AG10803 (cell line): ENCODE measurements at places on chromosomes 7 and 10.

DNA sequence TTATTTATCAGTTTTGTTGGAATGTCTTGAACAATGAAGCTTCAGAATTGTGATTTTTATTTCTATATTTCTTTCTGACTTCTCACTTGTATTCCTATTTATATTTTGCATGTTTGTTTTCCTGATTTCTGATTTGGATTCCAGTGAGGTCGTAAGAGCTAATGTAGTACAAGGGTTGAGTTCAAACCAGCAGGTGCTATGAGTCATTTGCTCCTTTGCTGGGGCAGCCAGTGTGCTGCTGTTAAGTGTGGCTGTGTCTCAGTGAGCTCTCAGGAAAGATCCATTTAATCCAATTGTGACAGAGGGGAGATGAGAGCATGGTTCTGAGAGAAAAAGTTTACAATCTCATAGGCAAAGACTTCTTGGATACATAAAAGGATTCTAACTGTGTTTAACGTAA lies 48.6 kb downstream of the MCU start:
- DNase-seq = no peak

GRCh38 chr7:146175716-146176115 lies 59.1 kb downstream of the CNTNAP2 start:
- DNase-seq = no peak

- DNase-seq = peak; percentile 16
These were observed 64.5 kb downstream of the PALS2 start for GRCh38 chr7:24637706-24638105.

GRCh38 chr7:23710000-23710399 lies at the start of gene STK31:
Gene STK31 (plus strand): TSS chr7:23710219. CDS start chr7:23710286, 67 bp downstream.
- no peak for DNase-seq

DNA sequence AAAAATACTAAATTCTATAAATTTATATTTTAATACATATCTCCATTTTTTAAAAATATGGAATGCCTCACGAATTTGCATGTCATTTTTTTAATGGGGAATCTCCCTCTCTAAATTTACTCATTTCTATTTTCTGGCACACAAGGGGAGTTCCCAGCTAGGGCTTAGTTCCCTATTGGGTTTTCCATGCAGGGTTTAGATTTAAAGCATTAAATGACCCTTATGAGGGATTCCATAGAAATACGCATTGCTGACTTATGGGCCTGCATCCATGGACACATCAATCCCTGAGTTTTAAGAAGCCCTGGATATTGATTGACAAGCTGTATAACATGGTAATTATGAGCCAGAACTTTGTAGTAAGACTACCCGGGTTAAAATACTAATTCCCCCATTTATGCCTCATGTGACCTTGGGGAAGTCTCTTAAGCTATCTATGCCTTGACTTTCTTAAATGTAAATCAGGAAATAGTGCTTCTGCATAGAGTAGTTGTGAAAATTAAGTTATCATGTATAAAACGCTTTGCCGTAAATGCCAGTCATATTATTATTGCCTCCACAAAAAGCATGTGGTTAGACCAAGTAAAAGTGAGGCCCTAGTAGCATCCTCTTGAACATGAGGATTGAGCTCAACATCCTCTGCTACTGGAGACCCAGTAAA lies 78.8 kb upstream of the ANKRD1 start:
- DNase-seq = no peak

DNA sequence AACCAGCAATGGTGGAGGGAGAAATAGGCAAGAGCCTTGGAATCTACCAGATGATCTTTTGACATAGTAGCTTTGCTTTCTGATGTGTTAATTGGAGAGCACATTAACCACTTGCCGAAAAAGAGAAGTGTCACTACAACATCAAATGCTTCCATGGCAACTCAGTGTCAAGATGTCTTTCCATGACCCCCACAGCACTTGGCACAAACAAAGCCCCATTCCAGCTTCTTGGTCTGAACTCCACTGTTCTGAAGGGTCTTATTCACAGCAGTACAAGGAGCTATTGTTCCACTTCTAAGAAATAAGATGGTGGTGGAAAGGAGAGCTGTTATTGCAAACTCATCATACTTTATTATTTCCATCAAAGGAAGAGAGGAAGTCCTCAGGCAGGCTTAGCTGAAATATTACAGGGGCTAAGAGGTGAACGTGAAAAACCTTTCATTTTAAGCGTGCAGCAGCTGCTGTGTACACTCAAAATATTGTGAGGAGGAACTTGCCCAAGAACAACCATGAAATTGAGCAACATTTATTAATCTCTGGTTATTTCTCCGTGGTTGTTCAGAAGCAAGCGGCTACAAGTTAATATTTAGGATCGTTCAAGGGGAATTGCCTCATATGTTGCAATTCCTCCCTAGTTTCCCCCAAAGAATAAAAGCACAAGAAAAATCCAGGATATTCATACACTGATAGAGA lies 354.8 kb upstream of the CELF2 start:
- no peak for DNase-seq

GRCh38 chr7:30479202-30480120 lies 877 bp upstream of the NOD1 start:
- DNase-seq = peak; percentile 42

- no peak for DNase-seq
These were observed 493.2 kb downstream of the TYW1 start for GRCh38 chr7:67489881-67490280.

- DNase-seq = no peak
These were observed 100.7 kb downstream of the POLL start for GRCh38 chr10:101487399-101487798.

DNA sequence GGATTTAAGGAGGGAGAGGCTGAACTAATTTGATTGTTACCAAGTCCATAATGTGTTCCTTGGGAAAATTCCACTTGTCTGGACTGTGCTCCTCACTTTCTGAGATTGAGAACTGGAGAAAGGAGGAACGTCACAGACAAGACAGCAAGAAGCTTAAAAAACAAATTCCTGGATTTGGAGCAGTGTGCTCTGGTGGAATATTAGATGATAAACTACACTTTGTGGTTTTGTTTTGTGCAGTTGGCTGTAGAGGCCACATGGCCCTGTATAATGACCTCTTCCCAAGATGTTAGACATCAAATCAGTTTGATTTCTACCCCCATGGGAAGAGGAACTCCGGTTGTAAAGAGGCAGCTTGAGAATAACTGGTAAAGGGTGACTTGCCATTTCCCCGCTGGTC lies 421.3 kb upstream of the GALNT17 start:
- no peak for DNase-seq

DNA sequence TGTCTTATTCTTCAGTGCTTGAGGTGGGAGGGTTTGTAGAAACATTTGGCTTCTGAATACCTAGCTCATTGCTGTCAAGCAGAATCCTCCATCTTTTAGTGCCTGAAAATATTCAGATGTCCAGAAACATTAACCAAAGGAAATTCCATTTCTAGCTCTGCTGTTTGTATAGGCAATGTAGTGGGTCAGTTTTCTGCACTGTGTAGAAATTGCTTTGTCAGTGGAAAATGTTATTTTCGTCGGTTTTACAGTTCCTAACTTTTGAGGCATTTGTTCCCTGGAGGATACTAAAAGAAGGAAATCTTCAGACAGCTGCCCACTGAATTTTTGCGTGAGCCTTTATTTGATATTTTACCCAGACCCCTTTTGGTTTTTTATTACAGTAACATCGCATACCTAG lies 143.4 kb downstream of the TPST1 start:
- no peak for DNase-seq

DNA sequence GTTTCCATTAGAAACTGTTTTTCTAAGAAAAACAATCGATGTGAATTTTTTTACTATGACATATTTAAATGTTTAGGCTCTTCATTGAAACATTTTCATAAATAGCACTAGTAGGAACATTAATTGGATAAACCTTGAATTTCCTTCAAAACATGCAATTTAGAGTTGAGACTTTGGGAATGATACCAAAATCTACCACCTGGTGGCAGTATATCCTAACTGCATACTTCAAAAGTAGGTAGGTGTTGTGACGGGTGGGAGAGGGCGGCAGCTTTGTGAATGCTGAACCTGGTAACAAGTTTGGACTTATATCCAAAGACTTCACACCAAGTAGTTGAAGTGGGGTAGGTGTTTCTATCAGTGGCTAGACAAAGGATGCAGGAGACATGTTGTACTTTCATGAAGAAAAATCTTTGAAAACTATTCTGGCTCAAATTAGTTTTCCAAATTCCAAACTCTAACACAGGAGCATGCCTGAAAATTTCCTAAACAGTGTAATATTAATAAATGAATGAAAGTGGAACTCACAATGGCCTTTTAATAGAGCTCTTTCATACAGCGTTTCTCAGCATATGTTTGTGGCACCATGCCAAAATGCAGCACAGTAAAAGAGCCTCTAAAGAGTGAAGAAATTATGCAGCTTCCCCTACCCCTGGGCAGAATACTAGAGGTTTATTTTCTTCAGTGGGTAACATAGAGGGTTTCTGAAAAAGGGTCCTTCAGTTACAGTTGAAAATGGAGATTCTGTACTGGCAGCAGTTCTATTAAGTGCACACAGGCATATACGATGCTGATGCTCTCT lies 201.0 kb upstream of the TPK1 start:
- DNase-seq = peak; percentile 16

DNA sequence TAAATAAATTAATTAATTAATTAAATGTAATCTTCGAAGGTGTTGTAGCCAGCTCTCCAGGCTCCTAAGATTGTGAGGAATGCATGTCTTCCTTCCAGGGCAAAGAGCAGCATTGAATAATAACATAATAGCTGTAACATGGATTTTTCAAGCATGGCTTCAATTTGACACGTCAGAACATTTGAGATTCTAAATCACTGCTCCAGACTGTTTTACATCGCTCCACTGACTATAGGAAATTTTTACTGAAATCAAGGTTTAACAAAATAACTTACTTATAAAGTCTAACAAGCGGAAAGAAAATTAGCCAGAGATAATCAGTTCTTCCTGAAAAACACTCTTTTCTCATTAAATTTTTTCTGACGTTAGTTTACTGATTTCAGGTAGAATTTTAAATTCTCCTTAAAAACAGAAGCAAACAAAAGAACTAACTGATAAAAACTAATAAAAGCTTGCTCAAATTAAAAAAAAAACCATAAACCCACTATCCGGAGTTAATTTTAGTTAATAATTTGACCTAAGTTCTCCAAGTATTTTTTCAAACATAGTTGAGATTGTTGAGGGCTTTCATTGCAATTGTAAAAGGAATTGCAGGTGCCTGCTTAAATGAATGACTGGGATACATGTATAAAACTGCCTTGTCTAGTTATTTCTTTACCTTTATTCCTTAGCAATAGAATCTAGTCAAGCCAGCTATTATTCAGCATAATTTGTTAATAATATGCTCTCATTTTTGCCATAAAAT lies 51.2 kb upstream of the SGCE start:
- no peak for DNase-seq

DNA sequence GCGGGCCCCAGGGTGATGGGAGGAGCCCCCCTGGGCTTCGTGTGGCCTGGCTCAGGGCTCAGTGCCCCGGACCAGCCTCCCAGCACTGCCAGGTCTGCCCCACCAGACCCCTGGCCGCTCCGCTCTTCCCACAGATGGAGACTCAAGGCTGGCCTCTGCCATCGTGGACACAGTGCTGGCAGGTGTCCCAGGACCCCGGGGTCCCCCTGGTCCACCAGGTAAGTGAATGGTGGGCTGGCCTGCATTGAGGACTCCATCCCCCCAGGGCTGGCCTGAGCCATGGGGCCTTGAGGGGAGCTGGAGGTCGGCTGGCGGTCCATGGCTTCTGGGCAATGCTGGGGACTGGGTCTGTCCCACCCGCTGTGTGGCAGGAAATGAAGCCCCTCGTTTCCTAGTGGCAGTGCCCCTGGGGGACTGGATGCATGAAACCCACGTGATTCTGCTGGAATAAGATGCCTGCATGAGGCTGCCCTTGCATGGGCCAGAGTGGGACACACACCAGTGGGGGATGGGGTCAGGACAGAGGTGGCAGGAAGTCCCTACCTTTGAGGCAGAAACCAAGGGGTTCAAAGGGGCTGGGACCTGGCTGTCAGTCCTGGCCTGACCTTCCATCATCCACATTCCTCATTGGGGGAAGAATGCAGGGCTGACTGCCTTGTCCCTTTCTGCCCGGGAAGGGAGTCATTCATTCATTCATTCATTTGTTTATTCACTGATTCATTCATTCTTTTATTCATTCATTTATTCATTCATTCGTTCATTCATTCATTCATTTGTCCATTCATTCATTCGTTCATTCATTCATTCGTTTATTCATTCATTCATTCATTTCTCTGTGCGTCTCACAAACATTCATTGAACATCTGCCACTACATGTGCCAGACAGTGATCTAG lies 81.8 kb downstream of the MYL10 start:
- no peak for DNase-seq

- no peak for DNase-seq
These were observed 60.2 kb downstream of the STK17A start for GRCh38 chr7:43642897-43643630.

- no peak for DNase-seq
These were observed 62.2 kb downstream of the ZEB1 start for GRCh38 chr10:31381171-31381570.

DNA sequence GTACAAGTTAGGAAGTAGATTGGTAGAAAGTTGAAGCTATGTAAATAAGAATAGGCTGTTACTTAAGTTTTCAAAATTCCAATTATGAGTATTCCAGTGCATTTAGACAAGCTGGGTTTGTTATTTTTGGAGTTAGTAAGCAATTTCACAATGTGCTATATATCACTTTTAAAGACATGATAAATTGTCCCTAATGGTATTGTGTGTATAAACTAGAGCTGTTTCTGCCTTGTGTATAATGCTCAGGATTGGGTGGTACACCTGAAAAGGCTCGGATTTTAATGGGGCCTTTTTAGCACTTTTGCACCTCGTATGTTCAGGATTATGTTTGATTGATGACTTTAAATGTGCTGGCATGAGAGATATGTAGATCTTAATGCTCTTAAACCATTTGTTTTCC lies 175.8 kb downstream of the VTI1A start:
- peak; percentile 43 for DNase-seq

- no peak for DNase-seq
These were observed 45.9 kb upstream of the FAM133B start for GRCh38 chr7:92636018-92636560.

GRCh38 chr10:112834751-112835181 lies 115.3 kb upstream of the TCF7L2 start:
- DNase-seq = no peak

DNA sequence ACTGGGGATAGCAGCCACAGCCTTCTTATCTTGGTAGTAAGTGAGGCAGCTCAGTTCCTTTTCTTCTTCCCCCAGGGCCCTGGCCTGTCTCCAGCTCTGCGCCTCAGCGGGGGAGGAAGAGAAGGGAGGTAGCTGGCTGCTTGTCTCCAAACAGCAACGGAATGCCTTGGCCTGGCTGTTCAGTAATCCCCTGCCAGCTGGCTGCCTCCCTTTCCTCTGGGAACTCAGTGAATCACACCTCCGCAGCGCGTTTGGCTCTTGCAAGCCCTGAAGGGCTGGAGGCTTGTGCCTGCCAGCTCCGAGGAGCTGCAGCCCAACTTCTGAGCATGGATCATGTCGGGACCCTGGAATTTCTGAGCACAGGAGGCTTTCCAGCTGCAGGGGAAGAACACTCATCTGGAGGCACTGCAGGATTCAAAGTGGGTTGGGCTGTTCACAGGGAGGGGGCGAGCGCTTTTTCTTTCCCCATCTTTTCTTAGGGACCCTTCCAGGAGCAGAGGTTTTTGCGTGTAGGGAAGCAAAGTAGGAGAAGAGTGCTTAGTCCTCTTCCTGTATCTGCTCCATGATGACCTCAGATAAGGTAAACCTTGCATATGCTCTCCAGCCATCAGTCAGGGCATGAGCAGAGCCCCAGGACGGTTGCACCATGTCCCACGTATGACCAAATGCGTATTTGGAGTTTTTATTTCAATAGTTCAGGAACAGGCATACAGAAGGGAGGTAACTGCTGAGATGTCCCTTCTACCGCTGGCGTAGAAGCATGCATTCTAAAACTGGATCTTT lies 253.2 kb upstream of the INHBA start:
- peak; percentile 100 for DNase-seq

- no peak for DNase-seq
These were observed 42.1 kb upstream of the MKRN1 start for GRCh38 chr7:140521421-140521820.
